ENCODE measurements at places on chromosomes 16 and 17. TPM values are rescaled to one million over a fixed set of nuclear protein-coding genes. Genes with fewer than 3 reads are reported as not detected.

PPL gene
- 3.4 TPM for total RNA-seq

OSBPL7 gene
- total RNA-seq: 12.2 TPM

HBQ1 gene
- 8.2 TPM for total RNA-seq

CDC42EP4 gene
- 69.1 TPM for total RNA-seq

OR2C1 gene
- not detected for total RNA-seq

KRTAP4-1 gene
- 0.38 TPM for total RNA-seq

DRC3 gene
- 1.9 TPM for total RNA-seq

KRTAP2-2 gene
- total RNA-seq: not detected

SLC25A11 gene
- total RNA-seq: 52.9 TPM

ALOXE3 gene
- total RNA-seq: 6.7 TPM

PPY gene
- total RNA-seq: not detected

GPR142 gene
- total RNA-seq: not detected

KRTAP4-9 gene
- not detected for total RNA-seq

LYRM9 gene
- 1.9 TPM for total RNA-seq

ST6GALNAC2 gene
- 0.23 TPM for total RNA-seq

EFNB3 gene
- 1.2 TPM for total RNA-seq

CD300LG gene
- total RNA-seq: not detected

C1QL1 gene
- 30.6 TPM for total RNA-seq

AMZ2 gene
- total RNA-seq: 108 TPM

Measured in A549 treated with Mapracorat at 1 μM for 4 hours (cell line).